ENCODE measurements at places on chromosomes 3 and 15.

DNA sequence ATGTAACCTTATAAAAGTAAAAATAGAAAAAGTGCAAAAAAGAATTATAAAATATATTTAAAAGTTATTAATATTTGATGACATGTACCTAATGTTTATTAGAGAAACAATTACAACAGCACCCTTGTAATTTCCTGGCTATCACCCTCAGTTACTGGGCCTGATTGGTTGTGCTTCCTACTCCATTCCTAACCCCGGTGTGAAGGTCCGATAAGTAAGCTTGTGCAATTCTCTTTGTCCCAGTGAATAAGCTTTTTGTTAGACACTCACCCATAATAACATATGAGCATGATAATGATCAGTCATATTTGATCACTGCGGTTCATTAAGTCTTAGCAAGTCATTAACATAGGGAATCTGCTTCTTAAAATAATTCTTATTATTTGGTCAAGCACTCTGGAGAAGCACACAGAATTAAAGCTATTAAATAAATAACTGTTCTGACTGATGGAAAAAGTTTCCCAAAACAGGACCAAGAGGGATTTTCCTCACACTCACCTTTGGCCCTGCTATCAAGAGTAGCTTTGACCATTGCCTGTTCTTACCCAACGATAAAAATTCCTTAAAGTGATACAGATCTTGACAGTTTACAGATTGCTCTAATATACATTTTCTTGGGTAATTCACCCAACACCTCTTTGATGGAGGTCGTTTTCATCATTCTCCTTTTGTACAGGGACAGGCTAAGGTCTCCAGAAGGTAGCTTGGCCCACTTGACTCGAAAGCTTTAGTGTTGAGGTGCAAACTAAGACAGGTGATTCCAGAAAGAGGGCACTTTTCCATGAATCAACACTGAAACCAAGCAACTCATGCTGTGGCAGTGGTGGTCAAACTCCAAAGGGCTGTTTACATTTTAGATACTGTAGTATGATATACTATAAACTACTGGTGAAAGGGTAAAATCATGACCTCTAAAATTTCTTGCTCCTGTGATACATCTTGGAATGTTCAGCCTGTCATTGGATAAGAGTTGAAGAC lies 543.0 kb upstream of the KCNMB2 start:
- no peak for DNase-seq

DNA sequence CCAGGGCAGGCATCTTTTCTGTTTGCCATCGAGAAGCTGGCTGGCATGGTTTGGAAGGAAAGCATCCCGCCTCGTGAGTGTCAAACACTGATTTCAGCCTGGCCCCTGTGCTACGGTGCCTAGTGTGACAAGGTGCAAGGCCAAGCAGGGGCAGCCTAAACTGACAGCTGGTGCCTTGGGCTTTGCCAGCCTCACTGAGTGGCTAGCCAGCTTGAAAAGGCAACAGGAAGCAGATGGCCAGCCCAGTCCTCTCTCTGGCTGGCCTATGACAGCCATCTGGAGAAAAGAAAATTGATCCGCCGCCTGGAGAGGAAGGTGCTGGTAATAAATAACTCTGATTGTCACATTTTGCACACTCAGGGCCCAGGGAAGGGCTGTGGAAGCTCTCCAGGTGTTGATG lies 52.2 kb downstream of the C3orf85 start:
- DNase-seq, result no peak

- DNase-seq, result no peak
These were observed 40.2 kb downstream of the TRANK1 start for GRCh38 chr3:36904641-36905040.

GRCh38 chr3:32009957-32010356 lies 28.4 kb downstream of the ZNF860 start:
- no peak for DNase-seq

DNA sequence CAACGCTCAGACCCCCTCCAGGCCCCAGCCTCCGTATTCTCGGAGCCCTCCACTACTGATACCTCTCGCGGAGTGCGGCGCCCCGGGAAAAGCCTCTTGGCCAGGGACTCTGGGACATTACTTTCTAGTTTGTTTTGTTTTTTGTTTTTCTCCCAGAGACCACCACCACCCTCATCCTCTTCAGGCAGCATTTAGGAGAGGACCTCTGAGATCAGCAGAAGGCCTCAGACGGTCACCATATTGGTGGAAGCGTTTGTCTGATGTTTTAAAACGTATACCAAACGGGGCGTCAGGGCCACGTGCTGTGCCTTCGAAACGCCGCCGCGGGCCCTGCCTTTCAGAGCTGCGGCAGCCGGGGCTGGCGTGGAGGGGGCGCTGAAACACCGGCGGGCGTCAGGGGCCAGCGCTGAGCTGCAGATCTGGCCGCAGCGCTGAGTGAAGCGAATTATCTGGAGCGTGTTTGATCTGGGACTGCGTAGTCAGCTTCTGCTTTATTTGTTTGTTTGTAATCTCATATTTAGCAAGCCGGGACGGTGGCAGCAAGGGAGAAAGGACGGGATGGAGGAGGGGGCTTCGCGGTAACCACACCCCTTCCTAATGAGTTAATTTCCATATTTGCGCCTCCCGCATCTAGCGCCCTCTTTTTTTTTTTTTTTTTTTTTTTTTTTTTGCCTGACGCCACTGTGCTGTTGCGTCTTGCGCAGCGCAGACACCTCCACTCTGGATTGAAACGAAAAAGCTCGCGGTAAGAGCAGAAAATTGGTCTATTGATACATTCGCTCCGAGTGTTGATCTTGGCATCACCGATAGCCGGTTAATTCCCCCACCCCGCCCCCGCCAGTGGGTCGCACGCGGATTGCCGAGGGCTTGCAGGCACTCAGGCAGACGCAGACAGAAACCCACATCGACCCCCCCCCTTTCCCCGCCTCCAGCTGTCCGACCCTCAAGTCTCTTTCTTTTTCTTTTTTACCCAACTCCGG lies 14.9 kb downstream of the SOX2 start:
- DNase-seq, result no peak

DNA sequence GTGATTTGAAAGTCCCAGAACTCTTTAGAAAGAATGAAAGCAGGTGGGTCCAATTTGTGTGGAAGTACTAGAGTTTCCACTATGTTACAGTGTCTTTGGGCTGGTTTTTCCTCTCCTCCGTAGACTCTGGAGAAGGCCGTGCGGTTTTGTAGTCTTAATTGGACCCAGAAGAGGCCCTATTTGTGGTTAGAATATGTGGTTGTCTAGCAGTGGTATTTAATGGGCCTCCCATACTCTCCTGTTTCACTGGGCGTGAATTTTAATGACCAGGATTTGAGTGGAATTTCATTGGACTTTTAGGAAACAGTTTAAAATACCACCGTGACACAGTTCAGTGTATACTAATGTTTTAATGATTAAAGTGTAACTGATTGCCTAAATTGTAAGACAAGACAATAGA lies 182.3 kb downstream of the BBX start:
- no peak for DNase-seq

DNA sequence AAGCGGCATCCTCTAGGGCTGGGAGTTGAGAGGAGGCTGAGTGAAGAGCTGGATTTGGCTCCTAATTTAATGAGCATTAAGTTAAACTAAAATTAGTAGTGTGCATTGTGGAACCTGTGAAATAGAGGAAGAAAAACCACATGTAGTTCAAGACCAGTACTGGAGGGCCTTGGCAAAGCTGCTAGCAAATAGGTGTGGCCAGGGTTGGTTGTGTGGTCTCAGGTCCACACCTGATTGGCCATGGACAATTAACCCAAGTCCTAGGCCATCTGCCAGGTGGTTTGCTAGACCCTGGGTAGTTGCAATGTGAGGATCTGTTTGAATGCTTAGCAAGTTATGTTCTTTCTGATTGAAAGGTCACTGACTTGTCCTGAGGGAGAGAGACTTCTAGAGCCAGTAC lies 275.5 kb downstream of the PDCD6IP start:
- no peak for DNase-seq

GRCh38 chr15:89783111-89783860 lies 7.2 kb downstream of the MESP2 start:
- DNase-seq, result no peak

GRCh38 chr3:178568155-178568731 lies 32.0 kb downstream of the KCNMB2 start:
- DNase-seq, result no peak

GRCh38 chr3:14153663-14154062 lies 24.7 kb downstream of the XPC start:
- DNase-seq, result no peak

DNA sequence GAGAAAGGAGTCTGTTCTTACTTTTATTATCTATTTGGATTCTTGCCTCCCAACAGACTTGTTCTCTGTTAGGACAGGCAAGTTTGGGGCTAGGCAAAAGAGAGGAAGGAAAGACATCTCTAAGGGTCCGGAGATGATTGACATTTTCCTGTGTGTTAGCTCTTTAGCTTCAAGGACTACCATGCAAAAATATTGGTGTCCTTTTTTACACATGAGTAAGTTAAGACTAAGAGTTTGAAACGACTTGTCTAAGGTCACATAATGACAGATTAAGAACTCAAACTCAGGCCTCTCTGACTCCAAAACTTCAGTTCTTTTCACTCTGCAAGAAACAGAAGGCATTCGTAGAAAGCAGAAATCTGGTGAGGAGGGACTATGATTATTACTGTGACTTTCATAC lies 5.9 kb downstream of the LMCD1 start:
- DNase-seq, result no peak

GRCh38 chr3:73028803-73029202 lies 32.2 kb downstream of the PPP4R2 start:
- no peak for DNase-seq

- no peak for DNase-seq
These were observed 46.0 kb upstream of the RASGRF1 start for GRCh38 chr15:79136434-79137046.

DNA sequence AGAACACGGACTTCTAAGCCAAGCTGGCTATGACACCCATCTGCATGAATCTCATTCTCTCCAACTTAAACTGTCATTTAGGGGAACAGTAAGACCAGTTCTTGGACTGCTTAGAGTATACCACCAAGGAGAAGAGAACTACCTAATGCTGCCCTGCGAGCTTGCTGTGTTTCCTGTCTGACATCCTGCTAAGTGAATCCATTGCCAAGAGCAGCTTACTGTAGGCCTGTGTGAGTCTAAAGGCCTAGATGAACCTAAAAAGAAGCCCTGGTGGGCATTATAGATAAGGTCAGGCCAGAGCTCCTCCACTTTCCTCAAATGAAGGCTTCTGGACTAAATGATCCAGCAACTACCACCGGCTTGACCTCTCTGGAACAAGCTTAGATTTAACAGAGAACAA lies 15.0 kb downstream of the LZTFL1 start:
- no peak for DNase-seq

DNA sequence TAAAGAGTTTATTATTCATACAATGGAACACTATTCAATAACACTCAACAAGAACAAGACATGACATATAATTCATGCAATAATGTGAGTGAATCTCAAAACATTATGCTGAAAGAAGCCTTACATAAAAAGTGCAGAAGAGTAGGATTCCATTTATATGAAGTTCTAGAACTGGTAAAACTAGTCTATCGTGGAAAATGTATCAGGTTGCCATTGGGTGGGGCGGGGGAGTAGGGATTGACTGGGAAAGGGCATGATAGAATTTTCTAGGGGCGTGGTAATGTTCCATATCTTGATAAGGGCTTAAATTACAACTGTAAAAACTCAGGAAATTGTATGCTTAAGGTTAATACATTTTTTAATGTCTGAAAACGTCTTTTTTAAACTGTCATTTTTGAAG lies 247.9 kb downstream of the SATB1 start:
- no peak for DNase-seq

- no peak for DNase-seq
These were observed 11.1 kb downstream of the ALPK3 start for GRCh38 chr15:84828086-84828908.

DNA sequence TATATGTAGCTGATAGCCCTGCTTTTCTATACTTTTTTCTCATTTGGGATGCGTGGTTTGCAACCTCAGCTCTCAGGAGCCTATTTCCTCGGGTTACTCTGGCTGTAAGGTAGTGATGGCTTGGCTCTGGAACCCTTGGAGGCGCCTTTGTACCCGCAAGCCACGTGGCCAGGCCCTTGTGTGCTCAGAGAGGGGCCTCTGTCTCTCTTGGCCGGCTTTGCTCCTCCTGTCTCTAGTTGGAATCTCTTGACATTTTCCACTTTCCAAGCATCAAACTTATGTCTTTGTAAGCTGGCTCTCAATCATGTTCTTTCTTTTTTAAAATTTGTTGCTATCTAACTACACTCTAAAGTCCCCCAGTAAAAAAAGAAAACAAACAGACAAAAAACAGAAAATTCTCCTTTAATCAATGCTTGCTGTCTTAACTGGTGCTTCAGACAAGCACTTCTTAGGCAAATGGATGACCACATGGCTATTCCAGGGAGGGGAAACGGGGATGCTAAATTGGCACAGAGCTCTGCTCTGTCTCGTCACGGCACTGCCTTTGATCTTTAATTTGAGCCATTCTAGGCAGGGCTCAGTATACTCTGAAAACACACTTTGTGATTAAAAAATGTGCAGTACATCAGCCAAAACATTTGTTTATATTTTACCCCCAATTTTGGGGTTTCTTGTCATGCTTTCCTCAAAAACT lies 180.4 kb upstream of the NR2E3 start:
- no peak for DNase-seq

DNA sequence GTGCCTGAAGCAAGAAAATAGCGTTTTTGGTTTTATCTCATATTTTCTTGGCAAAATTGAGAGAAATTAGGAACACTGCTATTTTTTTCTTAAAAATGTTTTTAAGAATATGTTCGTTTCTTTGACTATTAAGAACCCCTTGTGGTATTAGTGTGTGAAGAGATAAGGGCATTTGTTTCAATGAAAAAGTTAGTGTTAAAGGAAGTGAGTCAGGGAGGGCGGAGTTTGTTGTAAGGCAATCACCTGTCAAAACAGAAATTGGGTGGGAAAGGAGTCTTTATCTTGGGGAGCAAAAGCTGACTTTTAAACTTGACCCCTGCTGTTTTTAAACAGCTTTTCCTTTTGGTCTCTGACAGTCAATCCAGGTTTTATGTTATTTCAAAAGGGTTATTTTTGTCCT lies 4.2 kb downstream of the RAP2B start:
- no peak for DNase-seq

DNA sequence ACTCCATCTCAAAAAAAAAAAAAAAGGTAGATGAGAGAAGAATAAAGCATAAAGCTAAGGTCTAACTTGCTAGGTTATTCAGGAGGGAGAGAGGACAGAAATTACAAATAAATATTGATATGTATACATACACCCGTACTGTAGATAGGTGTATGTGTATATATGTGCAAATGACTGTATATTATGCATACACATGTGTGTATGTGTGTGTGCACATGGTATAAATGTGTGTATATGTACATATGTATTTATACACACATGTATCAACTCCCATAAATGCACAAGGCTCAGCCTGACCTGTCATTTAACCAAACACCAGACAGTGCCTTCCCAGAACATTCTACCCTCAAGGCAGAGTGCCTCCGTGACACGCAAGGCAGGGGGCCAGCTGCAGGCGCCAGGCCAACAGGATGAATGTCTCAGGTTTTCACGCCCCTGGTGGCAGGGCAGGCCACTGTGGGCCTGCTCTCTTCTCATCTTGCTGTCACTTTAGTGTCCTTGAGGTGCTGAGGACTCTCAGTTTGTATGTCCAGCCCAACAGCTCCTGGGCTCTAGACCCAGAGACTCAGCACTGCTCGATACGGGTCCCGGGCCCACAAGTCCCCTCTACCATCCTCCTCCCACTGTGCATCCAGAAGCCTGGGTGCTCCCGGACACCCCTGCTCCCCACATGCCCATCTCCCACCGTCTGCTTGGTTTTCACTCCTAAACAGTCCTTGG lies 40.4 kb downstream of the TM2D3 start:
- no peak for DNase-seq
